ENCODE measurements at places on chromosomes 1 and 21.

GRCh38 chr1:83027511-83027910, 971.4 kb downstream of the TTLL7 start:
- DNase-seq, result no peak

- no peak for DNase-seq
Observed at GRCh38 chr1:184385865-184386311, 941 bp upstream of the C1orf21 start.

GRCh38 chr1:15176120-15176519, 22.6 kb downstream of the TMEM51 start:
- no peak for DNase-seq

GRCh38 chr1:111148376-111148881, 8.4 kb downstream of the CEPT1 start:
- no peak for DNase-seq

- DNase-seq, result no peak
Observed at GRCh38 chr1:68586766-68587165, 89.9 kb upstream of the DEPDC1 start.

DNA sequence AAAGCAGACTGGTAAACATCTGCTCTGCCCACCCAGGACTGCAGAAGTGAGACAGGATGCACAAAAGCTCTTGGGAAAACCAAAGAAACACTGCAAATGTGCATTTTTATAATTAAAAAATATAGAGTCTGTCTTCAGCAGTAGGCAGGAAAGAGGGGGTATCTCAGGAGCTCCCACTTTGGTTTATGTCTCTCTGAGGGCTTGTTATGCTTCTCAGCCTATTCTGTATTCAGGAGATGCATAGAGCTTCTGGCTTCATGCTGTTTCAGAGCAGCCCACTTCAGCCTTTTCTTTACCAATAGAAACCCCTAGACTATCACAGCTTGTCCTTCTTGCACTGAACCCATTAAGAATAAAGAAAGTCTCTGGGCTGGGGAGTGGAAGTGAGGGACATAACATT, 148.0 kb downstream of the ROR1 start:
- no peak for DNase-seq

DNA sequence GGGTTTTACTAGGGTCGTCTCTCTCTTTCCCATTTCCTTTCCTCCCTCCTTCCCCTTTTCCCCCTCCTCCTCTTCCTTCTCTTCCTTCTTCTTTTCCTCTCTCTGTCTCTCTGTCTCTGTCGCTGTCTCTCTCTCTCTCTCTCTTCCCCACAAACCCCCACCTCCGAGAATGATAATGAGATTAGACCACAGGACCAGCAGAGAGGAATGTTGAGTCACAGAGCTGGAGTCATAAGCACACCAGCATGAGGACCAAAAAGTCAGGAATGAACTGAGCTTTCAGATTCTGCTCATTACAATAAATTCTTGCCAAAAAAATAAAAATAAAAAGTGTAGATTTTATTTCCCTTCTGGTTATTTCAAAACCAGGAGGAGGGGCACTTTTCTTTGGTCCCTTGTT, 377.4 kb downstream of the LTN1 start:
- DNase-seq, result no peak

DNA sequence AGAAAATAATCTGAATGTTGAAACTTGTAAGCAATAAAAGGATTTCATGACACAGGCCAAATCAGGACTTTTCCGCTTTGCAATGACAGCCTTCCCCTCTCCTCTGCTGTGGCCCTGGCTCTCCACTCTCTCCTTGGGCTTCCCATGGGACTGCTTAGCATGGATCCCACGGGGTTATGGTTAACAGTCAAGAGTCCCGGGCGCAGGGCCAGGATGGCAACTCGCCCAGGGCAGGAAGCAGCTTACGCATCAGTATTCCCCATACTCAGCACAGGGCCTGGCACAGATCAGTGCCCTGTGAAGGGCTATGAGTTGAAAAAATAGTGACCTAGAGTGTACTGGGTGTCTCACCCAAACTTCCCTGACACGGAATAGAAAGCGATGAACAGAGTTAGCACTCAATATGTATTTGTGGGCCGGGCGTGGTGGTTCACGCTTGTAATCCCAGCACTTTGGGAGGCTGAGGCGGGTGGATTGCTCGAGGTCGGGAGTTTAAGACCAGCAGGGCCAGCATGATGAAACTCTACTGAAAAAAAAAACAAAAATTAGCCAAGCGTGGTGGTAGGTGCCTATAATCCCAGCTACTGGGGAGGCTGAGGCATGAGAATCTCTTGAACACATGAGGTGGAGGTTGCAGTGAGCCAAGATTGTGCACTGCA, 29.1 kb upstream of the GRHL3 start:
- no peak for DNase-seq

GRCh38 chr21:41632748-41633475, 125.0 kb upstream of the TMPRSS2 start:
- no peak for DNase-seq

DNA sequence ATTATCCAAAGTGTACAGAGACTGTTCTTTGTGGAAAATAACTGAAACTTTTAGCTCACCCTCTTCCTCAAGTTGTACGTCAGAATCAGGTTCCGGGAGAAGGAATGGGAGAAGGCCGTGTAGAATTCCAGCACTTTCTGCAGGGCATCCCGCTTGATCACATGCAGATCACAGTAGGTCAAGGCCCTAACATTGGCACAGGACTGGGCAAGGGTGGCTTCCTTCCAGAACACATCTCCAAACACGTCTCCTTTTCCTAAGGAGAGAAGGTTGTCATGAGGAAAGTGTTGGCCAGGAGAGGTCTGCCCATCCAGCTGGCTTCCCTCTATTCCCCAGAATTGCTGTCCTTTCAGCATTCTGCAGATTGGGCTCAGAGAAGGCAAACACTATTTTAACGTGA, 358.7 kb downstream of the KCNH1 start:
- no peak for DNase-seq

- peak; percentile 32 for DNase-seq
Observed at GRCh38 chr1:36159614-36160387, 3.8 kb downstream of the MAP7D1 start.

DNA sequence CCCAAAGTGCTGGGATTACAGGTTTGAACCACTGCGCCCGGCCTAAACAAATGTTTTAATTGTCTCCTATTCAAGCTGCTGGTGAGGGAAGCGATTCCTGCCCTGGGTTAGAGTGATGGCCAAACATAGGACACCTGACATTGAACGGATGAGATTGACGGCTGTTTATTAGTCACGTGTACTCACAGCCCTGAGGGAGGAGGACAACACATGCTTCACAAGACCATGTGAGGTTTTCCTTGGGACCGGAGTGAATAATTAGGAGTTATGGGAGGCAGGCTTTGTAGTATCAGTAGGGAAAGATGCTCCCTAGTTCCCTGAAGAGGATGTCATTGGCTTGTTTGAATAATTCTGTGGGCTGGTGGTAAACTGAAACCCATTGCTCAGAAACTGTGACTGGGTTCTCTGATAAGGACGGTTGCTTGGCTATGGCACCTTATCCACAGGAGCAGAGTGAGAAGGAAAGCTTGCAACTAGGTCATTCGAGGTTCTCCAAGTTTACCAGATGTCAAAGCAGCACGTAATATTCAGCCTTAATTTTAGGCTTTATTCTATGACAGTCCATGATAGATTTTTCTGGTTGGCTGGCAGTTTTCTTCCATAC, 245.8 kb downstream of the PLA2G4A start:
- DNase-seq, result no peak

GRCh38 chr1:5120559-5120958, 466.1 kb downstream of the AJAP1 start:
- DNase-seq, result no peak

Data from stimulated activated naive CD8-positive, alpha-beta T cell treated with anti-CD3 and anti-CD28 coated beads, Interleukin-15, amount 100 ng/mL, for 72 hours (primary cell).